Stimulated activated naive B cell treated with anti-CD40 and anti-IgM and Interleukin-4, amounts not matched to agents 10 μg/mL and 1 μg/mL and 100 μg/mL, for 72 hours (primary cell): ENCODE measurements at places on chromosomes 2 and 18.
A peak's percentile ranks its signal among the peaks of the same experiment; 100 is the strongest.

DNA sequence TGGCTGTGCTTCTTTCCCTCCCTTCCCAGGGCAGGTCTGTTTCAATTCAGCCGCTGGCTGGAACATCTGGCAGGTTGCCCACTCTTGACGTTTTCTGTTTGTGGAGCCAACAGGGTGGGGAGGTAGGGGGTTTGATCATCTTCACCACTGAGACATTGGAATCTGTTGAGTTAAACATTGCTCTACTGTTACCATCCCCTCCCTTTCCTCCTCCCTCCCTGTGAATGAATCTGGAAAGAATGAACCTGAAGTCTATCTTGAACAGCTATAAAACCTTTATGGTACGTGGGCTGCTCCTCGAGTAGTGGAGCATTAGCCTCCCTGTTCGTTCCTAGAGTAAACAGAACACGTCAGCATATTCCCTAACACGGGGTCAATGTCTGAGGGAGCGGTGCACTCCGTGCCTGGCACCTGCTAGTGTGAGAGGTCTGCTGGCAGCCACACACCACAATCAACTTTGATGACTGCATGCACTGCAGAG lies 249.9 kb upstream of the RBBP8 start:
- H3K4me3 ChIP-seq, result no peak overlapping the region
- no peak for DNase-seq
- no peaks in the 10 kb centered on the region for H3K36me3 ChIP-seq
- H3K27ac ChIP-seq, result no peak overlapping the region
- H3K4me1 ChIP-seq, result no peaks in the 10 kb centered on the region

DNA sequence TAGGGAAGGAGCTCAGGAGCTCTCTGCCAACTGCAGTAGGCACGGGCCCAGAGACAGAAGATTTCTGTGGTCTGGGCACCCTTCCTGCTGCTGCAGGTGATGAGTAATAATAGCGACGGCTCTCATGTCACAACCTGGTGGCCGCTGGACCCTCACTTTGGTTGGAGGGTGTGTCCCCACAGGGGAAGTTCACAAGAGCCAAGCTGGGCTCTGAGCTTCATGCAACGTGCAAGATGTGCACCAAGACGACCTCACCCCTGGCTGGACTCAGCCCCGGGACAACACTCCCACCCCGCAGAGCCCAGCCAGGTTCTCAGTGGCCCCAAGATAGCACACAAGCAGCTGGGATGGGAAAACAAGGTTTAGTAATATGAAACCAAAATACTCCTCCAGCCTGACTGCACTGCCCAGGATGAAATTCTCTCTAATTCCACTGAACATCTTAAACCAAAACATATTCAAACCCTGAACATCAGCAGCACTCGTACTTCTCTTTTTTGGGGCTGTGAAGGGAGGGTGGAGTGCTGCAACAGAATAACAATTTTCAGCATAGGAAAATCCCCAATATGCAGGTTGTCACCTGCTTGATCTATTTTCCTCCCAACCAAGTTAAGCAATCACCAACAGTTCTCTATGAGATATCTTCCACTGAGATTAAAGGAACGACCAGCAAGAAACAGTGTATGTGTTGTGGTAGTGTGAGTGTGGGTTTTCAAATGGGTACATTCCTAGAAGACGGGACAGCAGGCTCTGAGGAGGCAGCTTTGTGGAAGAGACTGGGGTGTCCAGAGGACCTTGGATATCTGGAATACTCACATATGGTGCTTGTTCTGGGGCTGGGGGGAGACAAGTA lies 26.5 kb downstream of the BCL2 start:
- H3K27me3 ChIP-seq, result no peaks in the 10 kb centered on the region
- peak overlapping the region; percentile 74 for H3K4me3 ChIP-seq
- peaks cover 50% of the 10 kb centered on the region for H3K36me3 ChIP-seq
- H3K4me1 ChIP-seq, result peaks cover 57% of the 10 kb centered on the region
- peak; percentile 83 for DNase-seq

DNA sequence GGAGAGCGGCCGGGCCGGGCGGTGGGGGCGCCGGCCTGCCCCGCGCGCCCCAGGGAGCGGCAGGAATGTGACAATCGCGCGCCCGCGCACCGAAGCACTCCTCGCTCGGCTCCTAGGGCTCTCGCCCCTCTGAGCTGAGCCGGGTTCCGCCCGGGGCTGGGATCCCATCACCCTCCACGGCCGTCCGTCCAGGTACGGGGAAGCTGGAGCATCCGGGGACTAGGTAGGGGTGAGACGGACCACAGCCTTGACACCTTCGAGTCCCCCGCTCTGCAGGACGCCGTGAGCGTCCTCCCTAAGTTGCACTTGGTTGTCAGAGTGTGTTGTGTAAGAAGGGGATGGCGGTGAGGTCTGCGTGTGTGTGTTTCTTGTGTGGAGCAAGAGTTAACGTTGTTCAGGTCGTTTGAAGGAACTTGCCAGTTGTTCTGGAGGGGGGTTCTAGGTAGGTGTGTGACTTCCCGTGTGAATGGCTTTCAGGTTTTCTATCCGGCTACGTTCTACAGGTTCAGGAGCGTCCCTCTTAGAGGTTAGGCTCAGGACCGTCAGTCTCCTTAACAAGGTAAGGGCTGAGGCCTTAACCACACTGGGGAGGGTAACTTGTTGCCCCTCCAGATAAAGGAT lies 393 bp downstream of the IL1R1 start:
- H3K27ac ChIP-seq, result no peak overlapping the region
- peaks cover 9% of the 10 kb centered on the region for H3K4me1 ChIP-seq
- H3K36me3 ChIP-seq, result peaks cover 14% of the 10 kb centered on the region

- no peaks in the 10 kb centered on the region for H3K36me3 ChIP-seq
- no peak overlapping the region for H3K27ac ChIP-seq
- H3K4me1 ChIP-seq, result peaks cover 19% of the 10 kb centered on the region
These were observed 551.1 kb downstream of the BCL11A start for GRCh38 chr2:60002183-60002867.

- DNase-seq, result no peak
- H3K36me3 ChIP-seq, result peaks cover under 1% of the 10 kb centered on the region
- H3K4me1 ChIP-seq, result peaks cover 50% of the 10 kb centered on the region
- H3K4me3 ChIP-seq, result no peak overlapping the region
These were observed 136.3 kb downstream of the ZEB2 start for GRCh38 chr2:144383571-144384100.
